ENCODE measurements at places on chromosomes 4 and X.

- DNase-seq = no peak
Measured at GRCh38 chr4:123580981-123581664, 184.5 kb downstream of the SPRY1 start.

DNA sequence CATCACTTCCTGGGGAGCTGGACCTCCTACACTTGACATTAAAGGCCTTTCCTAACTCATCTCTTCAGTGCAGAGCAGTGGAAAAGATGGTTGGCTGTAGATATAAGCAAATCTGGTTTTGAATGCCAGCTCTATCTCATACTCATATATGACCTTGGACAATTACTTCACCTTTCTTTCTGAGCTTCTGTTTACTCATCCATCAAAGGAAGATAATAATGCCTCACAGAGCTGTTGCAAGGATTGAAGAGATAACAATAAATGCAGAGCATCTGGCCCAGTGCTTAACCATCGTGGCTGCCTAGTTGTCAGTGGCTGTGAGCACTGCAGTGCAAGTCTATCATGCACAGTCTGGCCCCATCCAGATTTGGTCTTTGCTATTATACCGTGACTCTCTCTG, 148.1 kb upstream of the EOLA2 start:
- DNase-seq = no peak

GRCh38 chr4:37243051-37243450, 1.5 kb upstream of the NWD2 start:
- DNase-seq = no peak

DNA sequence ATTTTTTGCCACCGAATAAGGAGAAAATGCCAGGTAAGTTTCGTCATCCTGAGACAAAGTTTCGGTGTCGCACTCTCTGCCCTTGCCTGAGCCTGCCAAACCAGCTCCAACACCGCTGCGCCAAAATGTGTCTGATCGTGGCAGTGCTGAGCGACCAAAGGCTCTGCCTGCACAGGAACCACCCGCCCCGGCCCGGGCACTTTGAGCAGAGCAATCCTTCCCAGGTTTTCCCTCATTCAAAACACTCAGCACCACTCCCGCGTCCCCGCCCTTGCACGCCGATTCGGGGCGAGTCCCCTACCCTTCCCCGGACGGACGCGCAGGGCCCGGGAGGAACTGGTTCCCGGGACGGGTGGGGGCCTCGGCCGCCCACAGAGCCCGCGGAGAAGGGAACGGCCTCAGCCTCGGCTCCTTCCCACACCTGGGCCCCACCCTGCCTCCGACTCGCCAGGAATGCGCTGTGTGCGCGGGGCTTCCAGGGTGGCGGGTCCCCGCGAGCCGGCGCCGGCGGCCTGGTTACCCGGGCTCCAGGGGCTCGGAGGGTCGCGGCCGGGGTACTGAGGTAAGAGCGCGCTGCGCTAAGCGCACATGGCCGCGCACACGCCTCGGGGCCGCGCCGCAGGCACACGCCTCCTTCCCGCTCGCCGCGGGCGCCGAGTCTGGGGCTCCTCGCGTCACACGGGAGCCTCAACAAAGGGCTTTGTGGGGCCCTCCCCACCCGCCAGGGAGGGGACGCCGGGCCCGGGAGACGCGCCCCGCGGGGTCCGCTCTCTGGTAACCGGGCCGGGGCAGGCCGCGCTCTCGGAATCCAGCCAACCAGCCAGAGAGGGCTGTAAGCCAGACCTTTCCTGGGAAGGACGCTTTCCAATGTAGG, at the start of gene C4orf36:
TSS of gene C4orf36 (minus strand) at position 661 of the 874 bp plus-strand sequence. CDS start 902 bp downstream, outside the sequence.
- DNase-seq = peak; percentile 25

DNA sequence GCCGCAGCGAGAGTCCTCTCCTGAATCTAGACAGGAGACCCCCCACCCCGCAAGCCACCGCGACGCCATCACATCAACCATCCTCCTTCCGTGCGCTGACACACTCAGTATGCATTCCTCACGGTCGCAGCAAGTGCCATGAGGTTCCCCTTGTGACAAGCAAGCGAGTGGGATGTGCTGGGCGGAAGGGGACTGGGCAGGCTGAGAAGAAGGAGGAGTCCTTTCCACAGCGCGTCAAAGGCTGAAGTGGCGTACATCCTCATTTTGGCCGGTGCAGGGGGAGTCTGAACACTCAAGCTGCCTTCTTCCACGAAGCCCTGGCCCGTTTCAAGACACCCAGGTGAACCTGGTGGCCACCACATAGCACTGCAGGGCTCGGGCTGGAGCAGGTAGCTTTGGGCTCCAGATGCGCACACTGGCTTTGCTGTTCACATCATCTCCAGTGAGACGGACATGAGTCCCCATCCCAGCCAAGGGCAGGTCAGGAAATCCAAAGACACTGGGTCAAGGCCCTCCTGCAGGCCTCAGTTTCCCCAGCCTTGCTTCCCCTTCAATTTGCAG, 30.4 kb downstream of the CCNQ start:
- no peak for DNase-seq

- DNase-seq = no peak
Measured at GRCh38 chr4:152535360-152535902, 461 bp downstream of the FBXW7 start.

DNA sequence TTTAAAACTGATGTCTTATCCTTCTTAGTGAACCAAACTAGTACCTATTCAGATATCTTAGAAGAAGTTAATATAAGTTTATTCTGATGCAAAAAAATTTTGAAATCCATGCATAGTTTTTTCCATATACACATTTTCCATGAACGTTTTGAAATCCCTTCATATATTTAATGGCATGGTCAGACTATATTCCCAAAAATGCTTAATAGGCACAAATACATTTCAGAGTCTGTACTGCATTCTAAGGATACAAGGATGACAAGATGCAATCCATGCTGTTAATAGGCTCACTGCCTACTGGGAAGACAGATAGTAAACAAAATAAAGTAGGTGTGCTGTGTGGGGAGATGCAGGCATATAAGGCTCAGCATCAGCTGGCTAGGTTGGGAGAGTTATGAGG, 33.2 kb downstream of the PROM1 start:
- DNase-seq = no peak

DNA sequence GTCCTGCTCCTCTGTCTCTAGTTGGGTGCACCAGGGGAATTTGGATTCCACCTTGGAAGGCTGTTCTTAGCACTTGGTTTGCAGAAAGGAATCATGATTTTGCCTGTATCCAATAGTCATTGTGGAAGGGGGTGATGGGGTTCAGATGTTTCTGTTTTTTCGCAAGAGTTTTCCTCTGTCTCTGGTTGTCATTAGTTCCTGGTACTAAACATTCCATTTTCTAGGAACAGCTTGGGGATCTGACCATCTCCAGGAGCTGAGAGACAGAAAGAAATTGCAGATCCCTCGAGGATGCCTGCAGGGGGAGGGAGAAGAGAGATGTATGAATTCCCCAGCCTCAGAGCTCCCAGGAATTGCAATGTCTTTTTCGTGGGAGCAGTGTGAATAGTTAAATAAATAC, 70.9 kb downstream of the CYTL1 start:
- DNase-seq = no peak

DNA sequence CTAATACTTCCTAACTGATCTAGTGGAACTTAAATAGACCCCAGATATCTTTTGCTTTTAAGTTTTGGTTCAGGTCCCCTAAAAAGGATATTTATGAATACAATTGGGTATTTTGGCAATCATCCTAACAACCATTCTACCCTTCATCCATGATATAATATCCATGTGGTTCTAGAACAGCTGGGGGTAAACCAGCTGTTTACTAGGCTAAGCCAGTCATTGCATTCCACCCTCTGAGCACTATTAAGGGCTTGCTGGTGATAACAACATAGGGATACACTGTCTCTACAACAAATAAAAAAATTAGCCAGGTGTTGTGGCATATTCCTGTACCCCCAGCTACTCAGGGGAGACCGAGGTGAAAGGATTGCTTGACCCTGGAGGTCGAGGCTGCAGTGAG, 54.8 kb upstream of the MAPK10 start:
- no peak for DNase-seq

DNA sequence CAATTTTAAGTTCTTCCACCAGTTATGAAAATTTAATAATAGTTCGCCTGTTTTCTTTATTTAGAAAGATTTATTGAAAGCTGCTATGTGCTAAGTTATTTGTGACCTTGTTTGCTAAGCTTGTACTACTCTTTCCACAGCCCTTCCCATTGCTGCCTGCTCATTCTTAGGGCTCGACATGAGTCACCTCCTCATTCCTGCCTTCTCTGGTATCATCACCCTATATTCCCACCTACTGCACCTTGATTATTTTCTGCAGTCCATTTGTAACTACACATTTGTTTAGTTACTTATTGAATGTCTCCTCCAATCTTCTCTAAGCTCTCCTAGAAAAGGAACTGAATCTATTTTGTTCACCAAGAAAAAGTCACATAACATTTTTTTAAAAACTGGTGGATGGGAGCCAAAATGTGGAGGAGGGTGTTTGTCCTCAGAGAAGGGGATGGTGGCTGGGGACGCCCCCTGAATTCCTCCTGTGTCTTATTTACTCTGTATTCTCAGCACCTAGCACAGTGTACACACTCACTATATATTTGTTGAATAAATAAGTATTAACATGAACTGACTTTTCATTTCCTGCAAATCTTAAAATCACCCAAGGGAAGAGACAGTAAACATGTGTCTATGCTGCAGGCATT, 3.7 kb upstream of the RAB9A start:
- no peak for DNase-seq

DNA sequence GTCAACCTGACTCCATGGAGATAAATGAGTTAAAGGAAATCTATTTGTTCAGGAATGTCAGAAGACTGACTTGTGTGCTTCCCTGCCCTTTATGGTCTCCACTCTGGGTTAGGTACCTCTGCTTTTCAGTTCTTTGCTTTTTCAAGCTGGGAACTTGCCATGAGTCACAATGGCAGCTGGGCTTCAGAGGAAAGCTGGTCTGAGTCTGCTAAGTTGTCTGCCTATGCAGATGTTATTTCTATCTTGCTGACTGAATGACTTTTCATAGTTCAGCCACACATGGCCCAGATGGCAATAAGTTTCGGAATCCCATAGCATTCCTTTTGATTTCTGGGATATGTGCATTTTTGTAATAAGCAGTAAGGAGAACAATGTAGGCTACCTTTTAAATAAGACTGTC, 337.9 kb upstream of the FGF13 start:
- DNase-seq = no peak

DNA sequence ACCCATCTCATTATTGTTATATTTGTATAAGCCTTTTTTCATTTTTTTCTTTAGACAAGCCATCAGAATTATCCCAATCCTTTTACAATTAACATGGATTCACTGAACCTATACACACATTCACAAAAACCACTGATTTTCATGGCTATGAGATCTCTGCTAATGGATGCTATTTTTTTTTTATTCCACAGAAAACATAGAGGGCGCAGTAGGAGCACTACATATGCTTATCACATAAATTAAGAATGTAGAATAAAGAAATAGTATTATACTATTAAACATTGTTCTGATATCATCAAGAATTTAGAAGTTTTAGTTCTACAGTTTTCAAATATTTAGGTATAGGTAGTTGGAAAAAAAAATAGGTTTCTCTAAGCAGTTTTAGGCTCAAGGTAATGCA, 1477.4 kb downstream of the ARAP2 start:
- no peak for DNase-seq

DNA sequence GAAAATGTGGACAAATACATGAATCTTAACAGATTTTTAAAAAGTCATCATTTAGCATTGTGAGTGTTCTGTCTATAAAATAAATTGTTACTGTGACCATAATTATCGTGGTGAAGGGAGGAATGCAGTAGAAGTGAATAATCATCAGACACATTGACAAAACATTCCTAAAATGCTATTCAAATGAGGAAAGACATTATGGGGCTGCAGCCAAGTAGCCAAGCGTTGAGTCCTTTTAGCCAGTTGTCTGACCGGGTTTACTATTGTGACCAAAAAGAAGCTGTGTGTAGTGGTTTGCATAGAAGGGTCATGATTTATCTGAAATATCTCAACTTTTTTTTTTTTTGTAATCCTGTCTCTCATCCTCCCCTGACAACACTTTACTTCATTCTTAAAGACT, 19.5 kb downstream of the WWC2 start:
- DNase-seq = no peak

GRCh38 chr4:176387571-176387970, 67.8 kb downstream of the SPCS3 start:
- no peak for DNase-seq

DNA sequence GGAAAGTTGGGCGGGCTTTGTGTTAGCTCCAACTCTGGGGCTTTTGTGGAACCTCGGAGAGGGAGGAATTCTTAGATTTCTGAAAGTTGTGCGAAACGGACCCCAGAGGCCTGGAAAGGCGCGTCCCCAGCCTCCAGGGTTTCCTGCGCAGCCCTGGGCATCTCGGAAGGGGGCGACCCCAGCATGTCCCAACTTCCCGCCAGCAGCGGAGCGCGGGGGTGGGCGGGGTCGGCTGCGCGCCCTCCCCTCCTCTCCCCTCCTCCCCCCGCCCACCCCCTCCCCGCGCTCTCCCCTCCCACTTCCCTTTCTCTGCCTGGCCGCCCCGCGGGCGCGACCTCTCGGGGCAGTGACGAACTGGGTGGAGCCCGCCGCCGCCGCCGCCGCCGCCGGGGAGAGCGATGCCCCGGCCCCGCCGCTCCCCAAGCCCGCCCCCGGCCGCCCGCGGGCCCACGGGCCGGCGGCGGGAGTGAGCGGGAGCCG, 16.8 kb downstream of the PTTG2 start:
- peak; percentile 55 for DNase-seq

- no peak for DNase-seq
Measured at GRCh38 chr4:97028785-97029184, 1114.5 kb downstream of the STPG2 start.

- DNase-seq = no peak
Measured at GRCh38 chr4:32858971-32859370, 2138.8 kb downstream of the PCDH7 start.

DNA sequence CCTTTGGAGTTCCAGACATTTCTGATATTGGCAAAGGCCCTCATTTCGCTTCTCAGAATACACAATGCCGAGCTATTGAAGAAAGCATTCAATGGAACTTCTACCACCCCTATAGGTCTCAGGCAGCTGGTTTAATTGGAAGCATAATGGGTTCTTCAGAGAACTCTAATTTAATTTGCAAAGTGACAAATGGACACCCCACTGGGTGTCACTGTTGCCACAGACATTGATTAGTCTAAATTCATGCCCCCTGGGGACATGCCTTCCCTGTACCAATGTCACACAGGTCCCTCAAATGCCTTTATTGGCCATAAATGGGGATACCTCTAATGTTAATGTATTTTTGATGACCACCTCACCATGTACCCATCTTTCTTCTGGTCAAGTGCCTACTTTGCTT, 22.9 kb upstream of the TMEM255A start:
- no peak for DNase-seq

DNA sequence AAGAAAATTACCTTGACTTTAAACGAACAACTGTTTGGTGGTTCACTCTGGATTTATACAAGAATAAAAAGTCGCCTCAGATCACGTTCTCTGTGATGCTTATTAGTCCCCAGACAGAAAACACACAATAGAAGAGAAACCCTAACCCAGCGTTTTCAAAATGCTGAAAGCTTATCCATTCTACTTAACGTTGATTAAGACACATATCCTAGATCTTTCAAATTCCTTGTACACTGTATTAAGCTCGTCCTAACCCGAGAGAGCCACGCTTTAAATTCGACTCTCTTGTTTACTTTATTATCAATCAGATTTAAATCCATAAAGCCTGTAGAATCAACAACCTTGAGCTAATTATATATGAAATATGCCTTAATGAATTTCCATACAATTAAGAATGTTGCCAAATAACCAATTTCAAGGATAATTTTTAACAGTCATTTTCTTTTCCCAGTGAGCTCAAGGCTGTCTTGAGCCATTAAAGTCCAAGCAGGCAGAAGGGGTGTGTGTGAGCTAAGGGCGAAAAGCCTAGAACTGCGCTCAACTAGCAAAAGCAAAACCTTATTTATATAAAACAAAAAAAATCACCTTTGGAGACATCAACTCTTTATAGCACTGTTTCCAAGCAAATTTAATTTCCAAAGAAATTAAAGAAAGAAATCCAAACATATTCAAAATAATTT, 981 bp upstream of the PITX2 start:
- DNase-seq = no peak
